ENCODE measurements at places on chromosomes 6 and 20. TPM values are rescaled to one million over a fixed set of nuclear protein-coding genes. Genes with fewer than 3 reads are reported as not detected.

Gene PARD6B
- total RNA-seq = 1.6 TPM

Gene LAMA5
- total RNA-seq = 4.5 TPM

Gene DDO
- 1.4 TPM for total RNA-seq

Gene NRN1
- 37.3 TPM for total RNA-seq

Gene HLA-DPA1
- 5.2 TPM for total RNA-seq

Gene B3GAT2
- not detected for total RNA-seq

Gene CDH4
- total RNA-seq = 0.16 TPM

Gene TGM3
- not detected for total RNA-seq

Gene PPP1R14C
- not detected for total RNA-seq

Gene MCHR2
- not detected for total RNA-seq
